ENCODE measurements at places on chromosomes 12 and 14. TPM values are rescaled to one million over a fixed set of nuclear protein-coding genes. Genes with fewer than 3 reads are reported as not detected.

DNA sequence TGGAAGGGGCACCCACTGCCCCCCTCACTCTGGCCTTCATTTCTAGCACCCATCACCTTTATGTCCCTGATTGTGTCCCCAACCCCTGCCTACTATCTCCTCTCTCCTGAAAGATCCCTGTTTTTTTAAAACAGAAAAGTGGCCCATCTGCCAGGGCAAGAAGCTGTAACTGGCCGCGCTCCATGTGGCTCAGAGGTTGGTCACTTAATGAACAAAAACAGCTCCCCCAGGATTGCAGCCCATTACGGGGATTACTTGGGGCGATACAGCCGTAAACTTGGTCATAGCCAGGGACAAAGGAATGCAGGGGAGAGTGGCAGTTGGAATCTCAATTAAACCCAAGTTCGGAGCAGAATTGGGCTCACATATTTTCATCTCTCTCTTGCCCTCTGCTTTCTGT, 34.8 kb upstream of the VSX2 start:
- no peak overlapping the region for H3K4me3 ChIP-seq
- H3K36me3 ChIP-seq, result no peaks in the 10 kb centered on the region
- H3K27me3 ChIP-seq, result no peaks in the 10 kb centered on the region
- no peak for DNase-seq
- H3K27ac ChIP-seq, result no peak overlapping the region

- H3K36me3 ChIP-seq, result no peaks in the 10 kb centered on the region
- no peaks in the 10 kb centered on the region for H3K4me1 ChIP-seq
- no peaks in the 10 kb centered on the region for H3K27me3 ChIP-seq
- H3K4me3 ChIP-seq, result no peak overlapping the region
- H3K27ac ChIP-seq, result no peak overlapping the region
Measured at GRCh38 chr12:106897082-106897481, 58.6 kb upstream of the TMEM263 start.

DNA sequence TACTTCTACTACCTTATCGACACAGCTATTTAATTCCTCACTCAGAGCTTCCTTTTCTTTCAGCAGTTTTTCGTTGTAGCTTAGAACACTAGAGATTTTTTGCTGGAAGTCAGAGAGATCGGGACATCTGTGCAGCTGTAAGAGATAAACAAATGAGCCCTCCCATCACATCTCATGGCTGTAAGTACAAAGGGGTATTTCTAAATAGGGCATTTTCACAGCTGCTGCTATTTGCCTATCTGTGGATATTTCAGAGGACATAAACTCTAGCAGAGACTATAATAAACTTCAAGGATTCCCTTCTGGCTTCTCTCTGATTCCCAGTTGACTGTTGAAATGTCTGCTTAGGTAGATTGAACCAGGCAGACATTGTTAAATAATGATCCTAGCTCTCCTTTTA, 76.1 kb upstream of the SAV1 start:
- no peak overlapping the region for H3K4me3 ChIP-seq
- peaks cover 14% of the 10 kb centered on the region for H3K4me1 ChIP-seq
- DNase-seq, result no peak
- no peaks in the 10 kb centered on the region for H3K27me3 ChIP-seq
- H3K27ac ChIP-seq, result no peak overlapping the region

DNA sequence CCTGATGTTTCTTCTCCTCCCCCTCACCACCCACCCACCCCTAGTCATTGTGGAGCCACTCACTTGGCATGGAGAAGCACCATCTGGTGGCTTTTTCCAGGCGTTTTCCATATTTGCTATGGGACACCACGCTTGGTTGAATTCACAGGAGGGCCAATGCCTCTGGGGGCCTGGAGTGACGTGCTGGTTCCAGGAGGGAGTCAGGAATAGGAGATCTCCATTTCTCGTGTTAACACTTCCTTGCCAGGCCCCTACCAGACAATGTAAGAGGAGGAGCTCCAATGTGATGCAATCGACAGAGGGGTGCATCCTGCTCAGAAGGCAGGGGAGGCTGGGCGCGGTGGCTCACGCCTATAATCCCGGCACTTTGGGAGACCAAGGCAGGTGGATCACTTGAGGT, 21.6 kb upstream of the TESC start:
- peaks cover 31% of the 10 kb centered on the region for H3K4me1 ChIP-seq
- H3K4me3 ChIP-seq, result no peak overlapping the region
- H3K36me3 ChIP-seq, result no peaks in the 10 kb centered on the region
- no peak for DNase-seq

- peak overlapping the region; percentile 64 for H3K4me3 ChIP-seq
- peak; percentile 60 for DNase-seq
- no peak overlapping the region for H3K27ac ChIP-seq
- H3K27me3 ChIP-seq, result no peaks in the 10 kb centered on the region
- H3K4me1 ChIP-seq, result peaks cover 23% of the 10 kb centered on the region
Measured at GRCh38 chr14:32203928-32204357, 874 bp upstream of the RNU6-8 start.

DNA sequence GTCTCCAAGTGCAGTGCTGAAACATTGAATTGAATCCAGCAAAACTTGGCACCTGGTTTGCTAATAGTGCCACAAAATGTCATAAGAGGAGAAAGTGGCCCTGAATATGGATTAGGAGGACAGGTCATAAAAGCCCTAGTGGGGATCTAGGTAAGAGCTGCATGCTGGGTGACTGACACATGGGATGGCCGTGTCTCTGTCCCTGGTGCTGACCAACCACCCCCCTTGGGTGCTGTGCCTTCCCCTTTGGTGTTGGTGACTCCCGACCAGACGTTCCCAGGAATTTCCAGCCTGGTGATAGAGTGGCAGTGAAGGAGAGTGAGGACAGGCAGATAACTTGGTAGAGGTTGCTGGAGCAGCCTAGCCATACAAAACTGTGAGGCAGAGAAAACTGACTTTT, 142.8 kb downstream of the VRK1 start:
- no peaks in the 10 kb centered on the region for H3K27me3 ChIP-seq
- H3K4me3 ChIP-seq, result no peak overlapping the region
- no peak for DNase-seq
- no peak overlapping the region for H3K27ac ChIP-seq

DNA sequence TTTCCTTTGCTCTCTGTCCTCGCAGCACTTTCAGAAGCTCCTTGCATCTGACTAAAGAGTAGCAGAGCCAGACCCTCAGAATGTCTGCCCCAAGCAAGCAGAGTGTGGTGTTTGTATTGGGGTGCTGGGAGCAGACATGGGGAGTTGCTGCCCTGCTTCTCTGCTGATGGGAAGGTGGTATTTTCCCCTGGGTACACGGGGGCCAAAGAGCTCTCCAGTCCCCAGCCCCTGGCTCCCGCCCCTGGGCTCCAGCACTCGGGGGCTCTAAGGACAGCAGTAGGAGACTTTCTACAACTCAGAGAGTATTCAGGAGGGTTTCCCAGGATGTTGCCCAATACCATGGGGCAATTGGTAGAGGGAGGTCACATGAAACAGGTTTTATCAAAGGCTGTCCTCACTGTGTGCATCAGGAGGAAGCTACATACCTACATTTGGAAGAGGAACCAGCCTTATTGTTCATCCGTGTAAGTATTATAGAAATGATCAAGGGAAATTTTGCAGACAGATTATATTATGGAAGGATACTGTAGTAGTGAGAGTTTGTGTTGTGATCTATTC, 50.3 kb downstream of the DAD1 start:
- no peak overlapping the region for H3K4me3 ChIP-seq
- no peak overlapping the region for H3K27ac ChIP-seq
- no peaks in the 10 kb centered on the region for H3K27me3 ChIP-seq
- no peaks in the 10 kb centered on the region for H3K36me3 ChIP-seq

DNA sequence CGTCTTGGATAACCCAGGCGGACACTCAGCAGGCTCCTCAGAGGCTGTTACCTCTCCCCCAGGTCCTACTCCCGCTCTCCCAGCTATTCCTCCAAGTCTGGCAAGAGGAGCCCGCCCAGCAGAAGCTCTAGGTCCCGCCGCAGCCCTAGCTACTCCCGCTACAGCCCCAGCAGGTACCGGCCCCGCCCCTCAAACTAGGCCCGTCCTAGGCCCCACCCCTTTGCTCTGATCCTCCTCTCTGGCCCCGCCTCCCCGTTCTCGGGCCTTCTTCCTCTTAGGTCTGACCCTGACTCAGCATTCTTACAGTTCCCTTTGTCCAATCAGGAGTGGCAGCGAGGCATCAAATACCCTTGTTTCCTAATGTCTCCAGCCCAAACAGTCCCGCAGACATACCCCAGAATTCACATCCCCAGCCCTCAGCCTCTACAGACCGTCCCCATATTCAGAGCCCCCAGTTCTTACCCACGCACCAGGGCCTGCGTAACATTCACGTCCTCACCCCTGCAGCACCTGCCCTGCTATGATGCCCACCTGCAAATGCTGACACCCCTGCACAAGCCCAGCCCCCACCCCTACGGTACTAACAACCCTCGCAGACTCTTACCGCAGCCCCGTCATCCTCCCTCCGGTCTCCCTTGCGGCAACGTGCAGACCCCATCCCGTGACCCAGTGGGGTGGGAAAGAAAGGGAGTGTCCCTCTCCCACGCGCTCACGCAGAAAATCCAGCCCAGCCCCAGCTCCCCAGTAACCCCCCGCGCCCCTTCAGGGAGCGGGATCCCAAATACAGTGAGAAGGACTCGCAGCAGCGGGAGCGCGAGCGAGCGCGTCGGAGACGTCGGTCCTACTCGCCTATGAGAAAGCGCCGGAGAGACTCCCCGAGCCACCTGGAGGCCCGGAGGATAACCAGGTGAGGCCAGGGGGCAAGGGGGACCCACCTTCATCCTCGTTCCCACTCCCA, 25.0 kb upstream of the HSPB8 start:
- H3K4me3 ChIP-seq, result no peak overlapping the region
- no peak overlapping the region for H3K27ac ChIP-seq
- no peaks in the 10 kb centered on the region for H3K4me1 ChIP-seq
- H3K27me3 ChIP-seq, result no peaks in the 10 kb centered on the region
- H3K36me3 ChIP-seq, result no peaks in the 10 kb centered on the region

DNA sequence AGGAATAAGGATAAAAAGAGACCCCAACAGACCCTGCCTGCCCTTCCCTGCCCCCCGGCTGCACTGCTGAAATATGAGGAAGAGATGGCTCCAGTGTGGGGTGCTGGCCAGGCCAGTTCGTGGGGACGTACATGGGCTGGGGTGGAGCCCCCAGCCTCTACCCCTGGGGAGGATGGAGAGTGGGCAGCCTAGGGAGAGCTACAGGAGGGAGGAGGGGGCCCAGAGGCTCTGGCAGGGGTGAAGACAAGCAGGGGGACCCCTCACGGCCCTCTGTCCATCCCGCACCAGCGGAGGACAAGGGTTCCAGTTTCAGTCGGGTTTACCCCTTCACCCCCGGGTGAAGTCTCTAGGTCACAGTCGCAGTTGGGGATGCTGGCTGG, 11.0 kb upstream of the RPLP0 start:
- no peak overlapping the region for H3K4me3 ChIP-seq
- no peak overlapping the region for H3K27ac ChIP-seq
- H3K27me3 ChIP-seq, result no peaks in the 10 kb centered on the region

DNA sequence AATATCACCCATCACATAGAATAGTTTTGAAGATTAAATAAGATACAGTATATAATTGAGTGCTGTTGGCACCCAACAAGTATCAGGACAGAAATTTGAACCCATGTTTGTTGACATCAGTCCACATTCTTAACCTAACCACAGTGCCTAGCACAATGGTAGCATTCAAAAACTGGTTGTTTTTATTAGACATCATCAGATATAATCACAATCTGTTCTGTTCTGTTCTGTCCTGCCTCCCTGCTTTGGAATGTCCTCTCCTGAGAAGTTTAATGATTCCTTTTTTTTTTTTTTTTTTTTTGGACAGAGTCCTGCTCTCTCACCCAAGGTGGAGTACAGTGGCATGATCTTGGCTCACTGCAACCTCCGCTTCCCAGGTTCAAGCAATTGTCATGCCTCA, 476.6 kb downstream of the RMST start:
- H3K4me1 ChIP-seq, result no peaks in the 10 kb centered on the region
- no peak overlapping the region for H3K27ac ChIP-seq
- H3K4me3 ChIP-seq, result no peak overlapping the region
- H3K36me3 ChIP-seq, result no peaks in the 10 kb centered on the region
- no peak for DNase-seq

DNA sequence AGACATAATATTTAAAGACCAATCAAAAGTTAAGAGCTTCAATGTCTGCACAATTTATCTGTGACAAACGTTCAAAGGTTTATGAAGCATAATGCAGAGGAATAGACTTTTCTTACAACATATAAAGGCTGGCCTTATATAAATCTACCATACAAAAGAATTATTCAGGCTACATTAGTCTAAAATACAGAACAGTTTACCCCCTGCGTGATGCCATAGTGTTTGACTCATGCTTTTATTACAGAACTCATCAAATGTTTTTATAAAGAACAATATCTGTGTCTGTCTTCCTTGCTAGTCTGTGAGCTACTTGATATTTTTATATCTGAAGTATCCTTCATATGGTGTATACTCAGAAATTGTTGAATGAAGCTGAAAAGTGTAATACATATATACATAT, 1084.5 kb upstream of the FLRT2 start:
- no peak overlapping the region for H3K27ac ChIP-seq
- no peaks in the 10 kb centered on the region for H3K4me1 ChIP-seq
- no peaks in the 10 kb centered on the region for H3K36me3 ChIP-seq
- no peak for DNase-seq

DNA sequence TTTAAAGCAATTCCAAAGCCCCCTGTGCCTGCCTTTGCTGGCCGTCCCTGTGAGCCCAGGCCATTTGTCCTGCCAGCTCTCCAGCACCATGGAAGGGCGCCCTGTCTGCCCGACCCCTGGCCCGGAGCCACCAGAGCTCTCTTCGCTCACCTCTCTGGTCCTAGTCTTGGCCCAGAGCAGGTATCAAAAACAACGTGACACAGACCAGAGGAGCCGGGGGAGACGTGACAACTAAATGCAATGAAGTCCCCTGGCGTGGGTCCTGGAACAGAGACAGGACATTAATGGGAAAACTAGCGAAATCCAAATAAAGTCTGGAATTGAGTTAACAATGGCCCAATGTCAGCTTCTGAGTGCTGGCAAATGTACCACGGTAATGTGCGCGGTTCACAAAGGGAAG, 83.2 kb upstream of the DIO3 start:
- H3K27me3 ChIP-seq, result no peaks in the 10 kb centered on the region
- no peak overlapping the region for H3K4me3 ChIP-seq
- DNase-seq, result no peak
- H3K27ac ChIP-seq, result no peak overlapping the region
- H3K36me3 ChIP-seq, result no peaks in the 10 kb centered on the region
- peaks cover 13% of the 10 kb centered on the region for H3K4me1 ChIP-seq

GRCh38 chr12:4828176-4828575, 81.5 kb upstream of the KCNA1 start:
- H3K4me3 ChIP-seq, result no peak overlapping the region
- no peak overlapping the region for H3K27ac ChIP-seq
- no peak for DNase-seq
- no peaks in the 10 kb centered on the region for H3K27me3 ChIP-seq
- no peaks in the 10 kb centered on the region for H3K36me3 ChIP-seq

DNA sequence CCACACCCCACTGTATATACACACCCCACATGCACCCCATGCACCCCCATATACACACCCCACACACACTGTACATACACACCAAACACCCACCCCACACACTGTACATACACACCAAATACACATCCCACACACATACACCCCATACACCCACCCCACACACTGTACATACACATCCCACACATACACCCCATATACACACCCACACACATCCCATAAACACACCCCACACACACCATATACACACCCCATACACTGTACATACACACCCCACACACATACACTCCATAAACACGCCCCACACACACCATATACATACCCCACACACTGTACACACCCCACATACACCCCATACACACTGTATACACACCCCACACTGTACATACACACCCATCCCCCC, 82.3 kb downstream of the NOC4L start:
- DNase-seq, result no peak
- H3K27ac ChIP-seq, result no peak overlapping the region
- no peaks in the 10 kb centered on the region for H3K4me1 ChIP-seq

The SERPINA3 gene
- total RNA-seq, result 41.6 TPM

The GLIPR1L1 gene
- not detected for total RNA-seq

The TSPAN11 gene
- total RNA-seq, result 0.30 TPM

The NGB gene
- total RNA-seq, result 1.0 TPM

The CCDC60 gene
- total RNA-seq, result not detected

The DCN gene
- 983 TPM for total RNA-seq

The USP15 gene
- total RNA-seq, result 90.9 TPM

The IAPP gene
- not detected for total RNA-seq
